CD8-positive, alpha-beta memory T cell (primary cell): ENCODE measurements at places on chromosomes 7 and 10. TPM values are rescaled to one million over a fixed set of nuclear protein-coding genes. Genes with fewer than 3 reads are reported as not detected.

The FBXL13 gene
- total RNA-seq, result 0.62 TPM

The CLEC2L gene
- not detected for total RNA-seq

The GIMAP7 gene
- 47.3 TPM for total RNA-seq

The EZH2 gene
- 123 TPM for total RNA-seq

The NODAL gene
- not detected for total RNA-seq

The MINPP1 gene
- 16.2 TPM for total RNA-seq

DNA sequence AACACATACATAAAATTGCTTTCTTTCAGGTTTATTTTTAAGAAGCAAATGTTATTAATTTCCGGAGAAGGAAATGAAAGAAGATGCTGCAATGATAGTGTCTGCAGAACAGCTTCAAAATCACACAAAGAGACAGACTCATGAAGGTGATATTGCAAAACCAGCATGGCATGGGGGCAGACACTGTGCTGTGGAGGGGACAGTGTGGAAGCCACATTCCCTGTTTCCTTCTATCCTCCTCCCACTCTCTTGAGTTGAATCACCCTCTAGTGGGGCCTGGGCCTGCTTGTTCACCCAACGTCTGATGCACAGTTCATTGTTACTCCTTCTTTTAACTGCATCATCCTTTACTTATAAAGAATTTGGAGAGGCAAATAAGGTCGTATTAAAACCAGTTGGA, 104.0 kb upstream of the INSIG1 start:
- H3K27ac ChIP-seq, result no peak overlapping the region
- DNase-seq, result no peak

GRCh38 chr7:84492098-84493034, 297.8 kb upstream of the SEMA3A start:
- H3K27ac ChIP-seq, result no peak overlapping the region
- H3K4me3 ChIP-seq, result no peak overlapping the region
- no peaks in the 10 kb centered on the region for H3K4me1 ChIP-seq
- no peaks in the 10 kb centered on the region for H3K27me3 ChIP-seq
- no peak for DNase-seq

DNA sequence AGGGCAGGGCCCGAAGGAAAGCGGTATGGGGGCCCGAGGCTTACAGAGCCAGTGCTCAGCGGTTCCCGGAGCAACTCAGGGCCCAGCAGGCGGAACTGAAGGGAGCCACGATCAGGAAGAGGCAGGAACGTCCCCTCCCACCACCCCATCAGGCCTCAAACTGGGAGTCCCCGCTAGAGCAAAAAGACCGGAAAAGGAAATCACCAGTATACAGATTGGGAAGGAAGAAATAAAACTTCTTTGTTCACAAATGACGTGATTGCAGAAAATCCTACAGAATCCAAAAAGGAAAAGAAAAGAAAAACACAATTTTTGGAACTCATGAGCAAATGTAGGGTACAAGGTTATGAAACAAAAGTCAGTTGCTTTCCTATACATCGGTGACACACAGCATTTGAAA, 21.6 kb upstream of the ZFAND2A start:
- no peak overlapping the region for H3K4me3 ChIP-seq
- H3K27ac ChIP-seq, result no peak overlapping the region

GRCh38 chr10:60868946-60869345, 75.0 kb downstream of the RHOBTB1 start:
- no peak overlapping the region for H3K27ac ChIP-seq
- H3K4me1 ChIP-seq, result no peaks in the 10 kb centered on the region
- no peak overlapping the region for H3K4me3 ChIP-seq
- H3K36me3 ChIP-seq, result no peaks in the 10 kb centered on the region
- no peak for DNase-seq

DNA sequence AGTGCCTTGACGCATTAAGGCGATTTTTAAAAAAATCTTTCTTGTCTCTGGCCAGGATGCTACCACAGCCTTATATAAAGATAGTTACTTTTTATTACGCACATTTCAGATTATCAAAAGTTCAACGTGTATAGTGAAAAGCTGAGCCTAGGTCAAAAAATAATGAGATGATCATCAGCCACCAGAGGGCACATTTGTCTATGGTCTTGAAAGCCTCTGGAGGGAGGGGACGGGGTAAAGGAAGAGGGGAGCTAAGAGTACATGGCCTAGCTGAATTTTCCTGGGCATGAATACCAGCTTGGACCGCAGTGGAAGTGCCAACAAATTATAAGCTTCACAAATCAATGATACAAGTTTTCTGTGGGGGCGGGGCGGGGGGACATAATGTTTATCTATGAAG, 285.9 kb upstream of the SMIM30 start:
- no peak overlapping the region for H3K4me3 ChIP-seq
- H3K27ac ChIP-seq, result no peak overlapping the region
- DNase-seq, result no peak
- H3K27me3 ChIP-seq, result no peaks in the 10 kb centered on the region
- no peaks in the 10 kb centered on the region for H3K36me3 ChIP-seq
- H3K4me1 ChIP-seq, result no peaks in the 10 kb centered on the region

DNA sequence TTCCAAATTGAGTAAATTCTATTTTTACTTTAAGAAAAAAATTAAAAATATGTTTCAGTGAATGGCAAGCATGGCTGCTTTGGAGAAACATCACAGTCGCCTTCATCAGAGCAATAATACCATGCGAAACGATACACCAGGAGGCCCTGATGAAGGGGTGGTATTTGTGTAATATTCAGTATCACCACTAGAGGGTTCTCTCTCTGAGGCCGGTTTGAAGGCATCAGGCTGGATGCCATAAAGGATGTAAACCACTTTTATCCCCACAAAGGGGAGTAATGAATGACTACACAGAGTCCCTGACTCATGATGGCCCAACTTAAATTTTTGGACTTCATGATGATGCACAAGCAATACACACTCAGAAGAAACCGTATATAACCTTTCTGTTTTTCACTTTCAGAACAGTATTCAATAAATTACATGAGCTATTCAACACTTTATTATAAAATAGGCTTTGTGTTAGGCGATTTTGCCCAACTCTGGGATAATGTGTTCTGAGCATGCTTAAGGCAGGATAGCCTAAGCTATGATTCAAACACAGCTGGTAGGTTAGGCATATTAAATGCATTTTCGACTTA, 95.5 kb downstream of the PPP1R17 start:
- no peaks in the 10 kb centered on the region for H3K4me1 ChIP-seq
- no peaks in the 10 kb centered on the region for H3K27me3 ChIP-seq
- no peak overlapping the region for H3K27ac ChIP-seq
- no peaks in the 10 kb centered on the region for H3K36me3 ChIP-seq
- H3K4me3 ChIP-seq, result no peak overlapping the region
- no peak for DNase-seq

DNA sequence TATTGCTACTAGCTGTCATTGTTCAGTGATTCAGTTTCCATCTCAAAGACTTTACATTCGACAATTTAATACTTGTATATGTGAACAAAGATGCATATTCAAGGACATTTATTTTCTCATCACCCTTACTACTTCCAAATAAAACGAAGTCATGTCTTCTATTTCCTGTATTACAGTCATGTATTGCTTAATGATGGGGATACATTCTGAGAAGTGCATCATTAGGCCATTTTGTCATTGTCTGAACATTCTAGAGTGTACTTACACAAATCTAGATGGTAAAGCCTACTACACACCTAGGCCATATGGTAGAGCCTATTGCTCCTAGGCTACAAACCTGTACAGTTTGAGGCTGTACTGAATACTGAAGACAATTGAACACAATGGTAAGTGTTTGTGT, 6.5 kb downstream of the C10orf95 start:
- peaks cover 6% of the 10 kb centered on the region for H3K4me1 ChIP-seq
- no peak overlapping the region for H3K27ac ChIP-seq
- H3K36me3 ChIP-seq, result no peaks in the 10 kb centered on the region

GRCh38 chr7:95910341-95910740, 138.0 kb downstream of the DYNC1I1 start:
- H3K36me3 ChIP-seq, result no peaks in the 10 kb centered on the region
- no peak for DNase-seq
- H3K4me3 ChIP-seq, result no peak overlapping the region

- H3K4me1 ChIP-seq, result no peaks in the 10 kb centered on the region
- no peaks in the 10 kb centered on the region for H3K36me3 ChIP-seq
- no peak for DNase-seq
- H3K27ac ChIP-seq, result no peak overlapping the region
- no peak overlapping the region for H3K4me3 ChIP-seq
- H3K27me3 ChIP-seq, result no peaks in the 10 kb centered on the region
These were observed 59.6 kb downstream of the ZRANB1 start for GRCh38 chr10:125001313-125002046.

GRCh38 chr7:130273081-130273932, 6.6 kb downstream of the CPA2 start:
- DNase-seq, result no peak
- no peaks in the 10 kb centered on the region for H3K36me3 ChIP-seq
- no peak overlapping the region for H3K4me3 ChIP-seq
- no peaks in the 10 kb centered on the region for H3K27me3 ChIP-seq

DNA sequence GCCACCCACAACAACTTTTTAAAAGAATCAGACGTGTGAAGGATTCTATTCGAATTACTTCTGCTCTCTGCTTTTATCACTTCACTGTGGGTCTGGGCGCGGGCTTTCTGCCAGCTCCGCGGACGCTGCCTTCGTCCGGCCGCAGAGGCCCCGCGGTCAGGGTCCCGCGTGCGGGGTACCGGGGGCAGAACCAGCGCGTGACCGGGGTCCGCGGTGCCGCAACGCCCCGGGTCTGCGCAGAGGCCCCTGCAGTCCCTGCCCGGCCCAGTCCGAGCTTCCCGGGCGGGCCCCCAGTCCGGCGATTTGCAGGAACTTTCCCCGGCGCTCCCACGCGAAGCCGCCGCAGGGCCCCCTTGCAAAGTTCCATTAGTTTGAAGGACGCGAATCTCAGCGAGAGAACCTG, 461 bp upstream of the HTRA1 start:
- no peaks in the 10 kb centered on the region for H3K36me3 ChIP-seq
- peaks cover 36% of the 10 kb centered on the region for H3K27me3 ChIP-seq
- DNase-seq, result no peak

GRCh38 chr7:39616138-39616537, 7.2 kb upstream of the RALA start:
- H3K4me1 ChIP-seq, result no peaks in the 10 kb centered on the region
- H3K27me3 ChIP-seq, result no peaks in the 10 kb centered on the region
- H3K4me3 ChIP-seq, result no peak overlapping the region
- H3K27ac ChIP-seq, result no peak overlapping the region

DNA sequence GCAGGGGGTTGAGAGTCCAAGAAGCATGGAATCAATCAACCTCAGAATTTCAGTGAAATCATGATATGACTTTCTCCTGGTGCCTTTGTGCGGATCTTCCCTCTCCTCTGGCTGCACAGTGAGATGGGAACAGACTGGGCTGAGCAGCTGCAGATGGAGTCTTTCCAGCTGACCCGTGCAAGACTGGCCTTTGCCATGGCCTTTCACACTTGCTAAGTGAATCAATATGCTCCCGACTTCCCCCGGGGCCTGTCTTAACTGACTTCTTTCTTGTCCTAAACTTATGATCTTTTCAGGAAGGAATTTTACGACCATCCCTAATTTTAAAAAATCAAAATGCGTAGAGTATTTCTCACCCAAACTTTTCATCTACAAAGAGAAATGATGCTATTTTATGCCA, 469.9 kb downstream of the GALNT17 start:
- no peaks in the 10 kb centered on the region for H3K27me3 ChIP-seq
- no peaks in the 10 kb centered on the region for H3K4me1 ChIP-seq
- no peak overlapping the region for H3K4me3 ChIP-seq
- DNase-seq, result no peak

GRCh38 chr10:6916601-6917000, 336.5 kb upstream of the PRKCQ start:
- H3K36me3 ChIP-seq, result no peaks in the 10 kb centered on the region
- no peak overlapping the region for H3K4me3 ChIP-seq
- H3K27me3 ChIP-seq, result no peaks in the 10 kb centered on the region
- DNase-seq, result no peak
